ENCODE measurements at places on chromosomes 6 and 20.

GRCh38 chr20:2301164-2301622 lies 5.4 kb downstream of the TGM3 start:
- DNase-seq, result no peak

GRCh38 chr6:18330548-18331081 lies 56.5 kb upstream of the RNF144B start:
- DNase-seq, result no peak

DNA sequence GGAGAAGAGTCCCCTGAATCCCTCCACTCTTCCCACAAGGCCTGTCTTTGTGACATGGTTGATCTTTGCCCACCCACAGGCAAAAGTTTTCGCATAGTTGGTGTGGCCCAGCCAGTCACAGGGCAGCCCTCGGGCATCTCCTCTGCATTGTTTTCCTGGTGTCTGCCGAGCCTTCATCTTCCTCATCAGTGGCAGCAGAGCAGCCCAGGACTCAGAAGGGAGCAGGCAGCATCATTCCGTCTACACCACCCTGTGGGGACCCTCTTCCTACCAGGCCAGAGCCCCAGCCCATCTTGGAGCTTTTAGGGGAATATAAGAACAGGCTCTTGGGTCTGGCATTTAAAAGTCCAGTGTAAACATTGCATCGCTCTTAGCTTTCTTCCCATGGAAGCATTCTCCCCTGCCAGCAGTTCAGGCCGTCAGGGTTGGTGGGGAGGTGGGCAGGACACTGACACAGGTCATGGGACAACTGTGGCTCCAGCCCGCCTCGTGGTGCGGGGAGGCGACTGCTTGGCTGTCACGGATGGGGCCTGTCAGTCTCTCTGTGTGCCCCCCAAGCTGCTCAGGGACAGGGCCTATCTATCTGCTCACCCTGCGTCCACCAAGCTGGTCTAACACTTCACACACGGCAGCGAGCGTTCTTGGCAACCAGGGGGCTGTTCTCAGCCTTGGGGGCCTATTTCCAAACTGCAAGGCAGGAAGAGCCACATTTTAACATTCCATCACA lies 38.3 kb downstream of the PDRG1 start:
- DNase-seq, result no peak

DNA sequence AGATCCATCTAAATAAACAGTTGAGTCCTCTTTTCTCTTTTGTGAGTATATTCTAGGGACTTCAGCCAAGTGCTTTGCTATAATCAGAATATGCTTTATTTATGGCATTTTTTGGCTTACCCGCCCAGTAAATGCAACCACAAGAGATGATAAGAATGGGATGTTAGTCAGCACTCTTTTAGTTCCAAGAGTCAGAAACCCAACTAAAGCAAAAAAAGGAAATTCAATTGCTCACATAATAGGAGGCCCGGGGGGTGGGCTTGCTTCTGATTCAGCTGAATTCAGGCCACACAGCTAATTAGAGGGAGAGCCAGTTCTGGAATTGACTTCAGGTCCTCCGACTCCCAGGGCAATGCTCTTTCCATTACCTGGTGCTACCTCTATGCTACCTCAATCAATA lies 250.6 kb downstream of the FARS2 start:
- DNase-seq, result no peak

- no peak for DNase-seq
These were observed 711 bp upstream of the C20orf141 start for GRCh38 chr20:2814076-2814475.

Measured in stimulated activated CD8-positive, alpha-beta memory T cell treated with anti-CD3 and anti-CD28 coated beads, Interleukin-2, amount 100 ng/mL, for 1 hour (primary cell).